ENCODE measurements at places on chromosomes 7 and 10.

- no peak for DNase-seq
Observed at GRCh38 chr10:126156012-126156411, 232.3 kb downstream of the ADAM12 start.

DNA sequence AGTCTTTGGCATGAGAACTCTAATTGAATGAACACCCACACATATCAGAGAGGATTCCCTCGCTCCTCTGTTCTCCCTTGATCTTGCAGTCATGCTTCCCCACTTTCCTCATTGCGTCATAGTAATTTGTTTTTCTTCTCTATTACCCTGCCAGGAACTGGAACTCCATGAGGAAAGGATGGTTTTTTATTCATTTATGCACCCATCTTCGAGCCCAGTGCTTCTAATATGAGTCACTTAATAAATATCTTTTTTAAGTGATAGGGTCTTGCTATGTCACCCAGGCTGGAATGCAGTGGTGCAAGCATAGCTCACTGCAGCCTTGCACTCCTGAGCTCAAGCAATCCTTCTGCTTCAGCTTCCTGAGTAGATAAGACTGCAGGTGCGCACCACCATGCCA, 83.5 kb downstream of the OTUD1 start:
- DNase-seq: no peak

DNA sequence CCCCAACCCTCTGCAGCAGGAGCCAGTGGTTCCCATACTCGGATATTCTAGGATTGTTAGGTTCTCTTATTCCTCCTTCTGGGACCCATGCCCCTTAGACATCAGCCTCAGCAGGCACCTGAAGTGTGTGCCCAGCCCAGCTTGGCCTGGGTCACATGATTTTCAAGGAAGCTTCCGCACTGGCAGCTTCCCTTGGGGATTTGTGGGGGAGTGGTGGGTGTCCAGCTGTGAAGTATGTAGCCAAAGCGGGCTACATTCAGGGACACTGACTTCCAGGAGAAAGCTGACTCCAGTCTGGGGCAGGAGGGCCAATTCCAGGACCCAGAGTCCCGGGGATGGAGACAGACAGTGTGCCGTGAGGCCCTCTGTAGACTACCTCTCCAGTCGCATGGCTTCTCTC, 1.3 kb downstream of the LDB1 start:
- peak; percentile 77 for DNase-seq

DNA sequence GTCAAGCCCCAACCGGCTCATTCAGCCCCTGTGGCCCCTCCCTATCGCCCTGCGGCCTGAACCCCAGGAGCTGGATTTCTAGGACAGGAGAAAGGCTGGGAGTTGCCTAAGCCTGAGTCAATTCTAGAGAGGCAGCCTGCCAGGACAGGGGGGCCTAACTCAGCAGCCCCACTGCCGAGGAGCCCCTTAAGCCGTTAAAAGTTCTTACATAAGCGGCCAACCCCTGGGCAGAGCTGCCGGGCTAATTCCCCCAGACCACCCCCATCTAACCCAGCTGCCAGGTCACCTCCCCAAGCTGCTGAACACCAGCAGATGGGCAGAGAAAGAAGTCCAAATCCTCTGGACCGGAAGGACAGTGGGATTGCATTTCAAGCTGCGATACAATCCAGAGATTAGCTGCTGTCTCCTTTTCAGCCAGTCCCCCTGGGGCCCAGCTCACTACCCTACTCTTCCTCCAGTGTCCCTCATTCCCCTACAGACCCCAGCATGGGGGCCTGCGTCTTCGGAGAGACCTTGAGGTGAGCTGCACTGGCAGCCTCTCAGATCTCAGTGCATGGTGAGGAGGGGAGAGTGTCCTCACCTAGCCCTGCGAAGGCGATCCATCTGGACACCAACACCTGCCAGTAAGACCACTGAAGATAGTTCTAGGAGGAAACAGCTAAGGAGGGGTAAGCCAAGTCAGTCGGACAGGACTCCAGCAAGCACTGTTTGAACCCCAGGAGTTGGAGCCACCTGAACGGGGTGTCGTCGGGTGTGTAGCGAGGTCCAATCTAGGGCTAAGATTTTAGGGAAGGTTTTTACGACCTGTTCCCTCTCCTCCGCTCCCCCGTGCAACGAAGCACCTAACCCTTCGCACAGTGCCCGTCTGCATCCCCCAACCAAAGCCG, 830 bp downstream of the IMPDH1 start:
- DNase-seq: no peak

Measured in OCI-M1 (cell line).